NCI-H510A (cell line): ENCODE measurements at places on chromosomes 12 and 14.

GRCh38 chr14:91477388-91477787 lies 32.7 kb downstream of the PPP4R3A start:
- no peak for DNase-seq

DNA sequence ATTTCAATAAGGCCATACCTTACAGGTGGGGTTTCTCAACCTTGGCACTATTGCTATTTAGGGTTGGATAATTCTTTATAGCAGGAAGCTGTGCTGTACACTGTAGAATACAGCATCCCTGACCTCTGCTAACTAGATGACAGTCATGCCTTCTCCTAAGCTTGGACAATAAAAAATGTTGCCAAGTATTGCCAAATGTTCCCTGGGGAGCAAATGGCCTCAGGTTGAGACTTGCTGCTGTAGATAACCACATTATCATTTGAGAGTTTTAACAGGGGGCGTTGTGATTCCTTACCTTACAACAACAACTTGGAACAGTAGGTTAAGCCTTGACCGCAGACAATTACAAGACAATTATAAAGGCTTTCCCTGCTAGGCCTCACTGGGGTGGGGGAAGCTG lies 1073.6 kb upstream of the TMEM132C start:
- DNase-seq, result no peak

DNA sequence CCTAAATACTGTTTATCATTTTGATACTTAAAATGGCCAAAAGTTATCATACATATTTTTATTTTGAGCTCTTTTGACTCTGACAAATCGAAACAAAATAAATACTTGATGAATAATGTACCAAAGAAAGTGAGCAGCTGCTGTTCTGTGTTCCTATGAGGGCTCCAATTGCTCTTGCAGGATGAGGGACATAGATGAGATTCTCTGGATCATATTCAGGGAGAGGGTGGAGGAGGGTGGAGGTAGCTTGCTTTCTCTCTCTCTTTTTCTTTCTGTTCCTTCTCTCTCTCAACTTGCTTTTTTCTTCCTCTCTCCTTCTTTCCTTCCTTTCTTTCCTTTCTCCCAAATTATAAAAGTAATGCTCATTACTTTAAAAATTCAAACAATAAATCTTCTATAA lies 8.9 kb upstream of the MYH7 start:
- DNase-seq, result no peak

- DNase-seq, result no peak
Observed at GRCh38 chr14:103132381-103133209, 9.3 kb downstream of the TNFAIP2 start.

GRCh38 chr14:60652674-60653651 lies 3.7 kb upstream of the SIX1 start:
- DNase-seq, result peak; percentile 31

- peak; percentile 74 for DNase-seq
Observed at GRCh38 chr12:121793838-121794533, 498 bp upstream of the RHOF start.

DNA sequence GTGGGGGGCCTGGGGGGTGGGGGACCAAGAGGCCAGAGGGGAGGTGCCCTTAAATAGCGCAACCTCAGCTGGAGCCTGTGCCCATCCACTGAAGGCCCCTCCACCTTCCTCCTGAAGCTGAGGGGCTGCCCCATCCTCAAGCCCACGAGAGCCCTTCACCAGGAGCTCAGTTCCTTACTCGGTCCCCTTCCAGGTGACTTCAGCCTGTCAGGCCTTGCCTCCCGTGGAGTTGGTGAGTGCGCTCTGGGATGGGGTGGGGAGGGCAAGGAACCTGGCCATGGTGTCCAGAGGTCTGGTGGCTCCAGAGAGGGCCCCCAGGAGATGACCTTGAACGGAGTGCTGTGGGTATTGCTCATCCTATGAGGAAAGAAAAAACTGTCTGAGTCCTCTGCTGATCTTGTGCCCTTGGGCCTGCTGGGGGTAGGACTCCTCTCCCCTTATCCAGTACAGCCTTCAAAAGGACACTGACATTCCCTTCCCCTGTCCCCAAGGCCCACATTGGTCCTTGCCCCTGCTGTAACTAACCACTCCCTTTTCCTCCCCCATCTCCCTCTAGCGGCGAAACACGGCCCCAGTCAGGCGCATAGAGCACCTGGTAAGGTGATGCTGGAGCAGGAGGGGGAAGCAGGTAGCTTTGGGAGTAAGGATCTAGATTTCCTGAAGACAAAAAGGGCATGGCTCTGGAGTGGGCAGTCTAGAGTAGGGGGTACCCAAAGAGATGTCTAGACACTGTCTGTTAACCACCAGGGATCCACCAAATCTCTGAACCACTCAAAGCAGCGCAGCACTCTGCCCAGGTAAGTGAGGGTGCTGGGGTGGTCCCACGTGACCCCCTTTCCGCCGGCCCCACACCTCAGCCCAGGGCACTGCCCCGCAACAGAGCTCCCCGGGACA lies 3.6 kb downstream of the TNS2 start:
- peak; percentile 66 for DNase-seq

DNA sequence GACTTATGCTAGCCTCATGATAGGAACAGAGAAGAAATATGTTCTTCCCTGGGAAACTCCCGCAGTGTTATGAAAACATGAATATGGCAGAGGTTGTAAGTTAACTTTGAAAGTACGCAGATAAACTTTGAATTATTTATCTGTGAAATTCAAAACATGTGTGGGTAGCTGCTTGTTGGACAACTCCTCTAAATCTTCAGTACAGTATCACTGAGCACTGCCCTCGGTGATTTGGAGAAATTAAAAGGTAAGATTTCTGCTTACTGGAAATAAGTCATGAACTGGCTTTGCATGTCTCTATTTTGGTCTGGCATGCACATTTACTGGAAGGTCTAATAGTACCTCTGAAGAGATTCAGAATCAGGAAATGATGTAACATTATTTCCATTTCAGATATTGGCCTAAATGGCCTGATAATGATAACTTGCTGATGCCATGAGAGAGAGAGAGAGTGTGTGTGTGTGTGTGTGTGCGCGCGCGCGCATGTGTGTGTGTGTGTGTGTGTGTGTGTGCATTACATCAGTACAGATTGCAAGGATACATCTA lies 1441.9 kb upstream of the FLRT2 start:
- DNase-seq, result no peak

GRCh38 chr12:116604178-116604895 lies 45.2 kb downstream of the MAP1LC3B2 start:
- DNase-seq, result no peak

DNA sequence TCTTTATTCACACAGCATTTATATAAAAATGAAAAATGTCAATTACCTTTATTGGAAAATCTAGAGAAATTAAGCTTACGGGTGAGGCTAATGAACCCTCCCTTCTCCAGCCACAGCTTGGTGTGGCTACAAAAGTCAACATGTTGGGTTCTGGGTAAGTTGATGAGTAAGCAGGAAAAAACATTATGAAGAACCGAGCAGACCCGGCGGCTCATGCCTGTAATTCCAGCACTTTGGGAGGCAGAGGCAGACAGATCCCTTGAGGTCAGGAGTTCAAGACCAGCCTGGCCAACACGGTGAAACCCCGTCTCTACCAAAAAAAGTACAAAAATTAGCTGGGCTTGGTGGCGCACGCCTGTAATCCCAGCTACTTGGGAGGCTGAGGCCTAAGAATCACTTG lies 10.9 kb downstream of the NAA25 start:
- no peak for DNase-seq

- DNase-seq, result no peak
Observed at GRCh38 chr12:46920499-46920898, 94.7 kb upstream of the SLC38A4 start.

- DNase-seq, result no peak
Observed at GRCh38 chr12:40146800-40147797, 41.2 kb upstream of the SLC2A13 start.

GRCh38 chr12:92778525-92778924 lies 75.7 kb downstream of the PLEKHG7 start:
- no peak for DNase-seq

DNA sequence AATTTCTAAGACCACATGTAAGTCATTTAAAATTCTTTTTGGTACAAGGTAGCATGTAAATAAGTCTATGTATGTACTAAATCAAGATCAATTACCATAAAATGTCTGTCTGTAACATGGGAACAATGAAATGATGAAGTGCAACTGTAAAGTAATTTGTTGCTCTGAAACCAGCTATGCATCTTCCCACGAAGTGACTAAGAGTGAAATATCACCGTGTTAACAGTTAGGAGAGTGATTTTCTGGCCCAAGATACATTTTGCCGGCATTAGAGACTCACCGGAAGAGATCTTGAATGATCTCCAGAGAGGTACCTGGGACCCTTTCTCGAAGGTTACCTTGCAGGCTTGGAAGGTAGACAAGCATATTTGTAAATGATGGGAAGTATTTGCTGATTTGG lies 105.8 kb downstream of the SAMD4A start:
- DNase-seq, result no peak

GRCh38 chr12:78376257-78376656 lies 488.3 kb upstream of the SYT1 start:
- no peak for DNase-seq

DNA sequence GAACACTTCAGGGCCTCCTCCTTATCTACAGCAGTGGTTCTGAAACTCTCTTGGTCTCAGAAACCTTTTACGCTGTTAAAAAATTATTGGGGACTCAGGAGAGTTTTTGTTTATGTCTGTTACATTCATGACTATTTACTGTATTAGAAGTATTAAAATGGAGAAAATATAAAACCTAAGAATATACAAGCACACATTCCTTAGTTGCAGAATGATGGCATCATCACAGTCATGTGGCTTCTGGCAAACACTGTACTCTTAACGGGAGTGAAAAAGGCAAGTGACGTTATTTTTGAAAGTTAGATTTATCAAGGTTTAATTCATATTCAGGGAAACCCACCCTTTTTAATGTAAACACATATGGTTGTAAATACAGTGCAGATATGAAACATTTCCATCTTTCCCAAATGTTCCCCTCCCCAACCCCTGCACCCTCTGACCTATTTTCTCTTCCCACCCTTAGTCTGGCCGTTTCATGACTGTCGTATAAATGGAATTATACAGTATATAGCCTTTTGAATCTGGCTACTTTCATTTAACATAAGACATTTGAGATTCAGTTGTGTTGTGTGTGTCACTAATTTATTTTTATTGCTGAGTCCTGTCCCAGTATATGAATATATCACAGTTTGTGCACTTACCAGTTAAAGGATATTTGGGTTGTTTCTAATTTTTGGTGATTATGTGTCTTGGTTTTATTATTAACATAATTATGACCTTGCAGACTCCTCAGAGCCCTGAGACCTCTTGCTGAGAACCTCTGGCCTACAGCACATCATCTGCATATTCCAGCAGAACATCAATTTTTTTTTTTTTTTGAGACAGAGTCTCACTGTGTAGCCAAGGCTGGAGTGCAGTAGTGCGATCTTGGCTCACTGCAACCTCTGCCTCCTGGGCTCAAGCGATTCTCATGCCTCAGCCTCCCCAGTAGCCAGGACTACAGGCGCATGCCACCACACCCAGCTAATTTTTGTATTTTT lies 457.0 kb downstream of the PCNX1 start:
- no peak for DNase-seq

- DNase-seq, result no peak
Observed at GRCh38 chr12:26425587-26426260, 230.4 kb downstream of the SSPN start.

GRCh38 chr14:75234173-75235115 lies 44.2 kb upstream of the FOS start:
- no peak for DNase-seq

- no peak for DNase-seq
Observed at GRCh38 chr12:126998747-126999285, 1268.2 kb upstream of the TMEM132C start.

DNA sequence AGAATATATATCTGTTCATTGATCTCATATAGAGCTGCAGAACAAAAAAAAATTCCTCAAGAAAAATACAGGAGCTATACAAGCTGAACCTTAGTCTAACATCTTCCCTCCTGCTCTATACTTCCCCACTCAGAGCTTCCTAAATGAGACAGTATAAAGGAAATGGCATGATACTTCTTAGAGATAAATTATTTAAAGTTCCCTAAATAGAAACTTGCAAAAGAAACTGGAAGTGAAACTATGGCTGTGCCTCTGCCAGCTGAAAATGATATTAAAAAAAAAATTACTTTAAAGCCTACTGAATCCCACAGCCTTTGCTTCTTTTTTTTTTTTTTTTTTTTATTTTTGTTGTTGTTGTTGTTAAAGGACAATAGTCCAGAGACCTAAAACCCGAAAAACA lies 11.6 kb upstream of the NEK9 start:
- DNase-seq, result no peak

DNA sequence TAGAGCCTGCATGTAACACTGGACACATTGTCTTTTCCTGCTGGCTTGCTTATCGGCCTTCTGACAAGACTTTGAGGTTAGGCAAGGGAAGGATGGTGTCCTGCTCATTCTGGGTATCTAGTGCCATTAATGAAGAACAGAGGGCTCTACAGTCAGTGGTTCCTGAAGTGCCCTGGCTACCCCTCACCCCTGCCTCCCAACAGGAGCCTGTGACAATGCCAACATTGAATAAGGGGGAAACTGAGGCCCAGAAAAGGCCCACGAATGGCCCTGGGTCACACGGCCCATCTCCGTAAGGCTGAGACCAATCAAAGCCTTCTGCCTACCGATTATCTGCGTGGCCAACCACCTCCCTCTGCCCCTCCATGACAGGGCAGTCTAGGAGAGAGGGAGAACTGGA lies 2.1 kb downstream of the IFI27L2 start:
- no peak for DNase-seq

GRCh38 chr12:131695968-131696367 lies 14.9 kb upstream of the SFSWAP start:
- no peak for DNase-seq

- no peak for DNase-seq
Observed at GRCh38 chr12:19436931-19437330, 2.4 kb upstream of the AEBP2 start.

DNA sequence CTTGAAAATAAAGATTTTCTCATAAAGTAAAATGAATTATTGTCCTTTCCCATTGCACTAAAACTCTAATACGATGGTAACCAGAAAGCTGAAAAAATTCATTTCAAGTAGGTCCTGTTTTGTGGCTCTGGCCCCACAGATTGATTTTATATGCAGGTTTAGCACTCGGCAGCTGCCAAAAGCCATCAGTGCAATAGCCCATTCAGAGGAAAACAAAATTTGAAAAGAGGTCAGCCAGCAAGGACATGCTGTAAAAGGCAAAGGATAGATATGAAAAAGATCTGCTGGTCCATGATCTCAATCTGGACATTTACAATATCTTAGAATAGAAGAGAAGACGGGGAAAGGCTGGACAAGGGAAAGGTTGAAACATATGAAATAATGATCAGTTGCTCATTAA lies 414.8 kb upstream of the NOVA1 start:
- no peak for DNase-seq
